Panc1 (cell line): ENCODE measurements at places on chromosomes 16 and 17.

DNA sequence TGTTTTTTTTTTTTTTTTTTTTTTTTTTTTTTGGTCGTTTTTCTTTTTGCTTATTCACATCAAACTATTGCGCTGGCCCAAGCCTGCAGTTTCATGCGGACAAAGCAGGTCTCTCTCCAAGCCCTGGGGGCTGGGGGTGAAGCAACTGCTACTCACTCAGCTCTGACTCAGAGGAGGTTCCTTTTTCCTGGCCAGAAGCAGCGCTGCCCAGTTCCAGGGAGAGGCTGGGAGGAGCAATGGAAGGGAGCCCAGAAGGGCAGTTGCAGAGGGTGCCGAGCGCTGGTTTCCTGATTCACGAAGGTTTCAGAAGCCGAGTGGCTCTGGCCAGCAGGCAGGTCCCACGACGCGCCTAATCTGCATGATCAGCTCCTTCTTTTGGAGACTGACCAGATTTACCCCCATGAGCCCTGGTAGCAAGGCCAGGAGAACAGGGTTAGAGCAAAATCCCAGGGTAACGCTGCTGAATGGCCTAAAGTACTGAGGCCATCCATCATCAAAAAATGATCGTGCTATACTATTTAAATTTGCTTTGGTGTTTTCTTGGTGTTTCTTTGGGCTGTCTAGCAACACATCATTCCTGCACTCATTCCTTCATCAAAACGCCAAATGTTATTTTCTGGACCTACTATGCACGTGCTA, 144.7 kb upstream of the SOX9 start:
- peak; percentile 71 for DNase-seq

DNA sequence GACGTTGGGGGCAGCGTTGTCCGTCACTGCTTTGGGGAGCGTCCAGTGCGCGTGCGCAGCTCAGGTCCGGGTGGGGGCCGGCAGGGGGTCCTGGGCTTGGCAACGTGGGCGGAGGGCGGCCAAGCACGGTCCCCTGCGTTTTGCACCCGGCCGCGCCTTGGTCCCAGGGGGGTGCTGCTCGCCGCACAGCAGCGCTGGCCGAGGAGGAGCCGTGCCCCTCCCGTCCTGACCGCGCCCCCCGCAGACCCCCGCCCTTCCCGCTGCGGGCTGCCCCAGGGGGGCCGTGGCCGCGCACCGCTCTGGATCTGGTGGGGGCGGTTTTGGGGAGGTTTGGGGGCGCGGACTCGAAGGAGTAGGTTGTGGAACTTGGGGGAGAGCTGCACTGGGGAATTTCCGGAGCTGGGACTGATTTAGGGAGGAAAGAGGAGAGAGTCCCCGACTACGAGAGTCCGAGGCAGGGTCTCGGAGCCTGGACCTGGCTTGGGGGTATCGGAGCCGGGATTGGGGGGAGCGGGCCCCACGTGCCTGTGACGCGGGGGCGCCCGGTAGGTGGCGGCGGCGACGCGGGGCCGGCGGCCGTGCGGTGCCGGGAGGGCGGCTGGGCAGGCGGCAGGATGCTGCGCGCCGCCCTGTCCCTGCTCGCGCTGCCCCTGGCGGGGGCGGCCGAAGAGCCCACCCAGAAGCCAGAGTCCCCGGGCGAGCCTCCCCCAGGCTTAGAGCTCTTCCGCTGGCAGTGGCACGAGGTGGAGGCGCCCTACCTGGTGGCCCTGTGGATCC, at the start of gene SLC9A5:
Gene SLC9A5 (plus strand): TSS at position 579 of the 777 bp plus-strand sequence. CDS start 36 bp downstream, at position 615.
- DNase-seq = no peak

DNA sequence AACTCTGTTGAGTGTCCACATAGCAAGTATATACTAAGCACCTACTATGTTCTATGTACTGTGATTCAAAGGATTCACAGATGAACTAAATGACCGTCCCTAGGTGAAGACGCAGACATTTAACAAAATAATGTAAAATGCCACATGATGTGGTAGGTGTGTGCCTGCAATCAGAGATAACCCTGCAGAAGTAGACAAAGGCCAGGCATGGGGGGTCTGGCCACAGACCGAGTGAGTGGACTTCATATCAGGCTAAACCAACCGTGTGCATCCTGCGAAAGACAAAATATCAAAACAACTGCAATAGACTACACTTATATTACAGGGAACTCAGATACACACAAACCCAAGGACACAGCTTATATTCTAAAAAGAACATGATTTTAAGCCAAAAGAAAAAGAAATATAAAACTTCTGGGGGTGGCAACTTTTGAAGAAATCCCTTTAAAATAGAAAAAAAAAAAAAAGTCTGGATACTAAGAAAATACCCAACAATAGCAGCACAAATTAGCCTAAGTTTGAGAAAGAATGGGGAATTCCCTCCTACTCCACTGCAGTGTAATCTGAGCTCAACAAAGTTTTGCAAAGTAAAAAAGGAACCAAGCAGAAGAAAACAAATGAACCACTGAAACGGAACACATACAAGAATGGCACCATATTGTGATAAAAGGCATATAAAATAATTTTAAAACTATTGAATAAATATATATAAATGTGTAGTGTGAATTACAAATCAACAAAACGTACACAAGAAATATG, 12.3 kb downstream of the HSDL1 start:
- no peak for DNase-seq

DNA sequence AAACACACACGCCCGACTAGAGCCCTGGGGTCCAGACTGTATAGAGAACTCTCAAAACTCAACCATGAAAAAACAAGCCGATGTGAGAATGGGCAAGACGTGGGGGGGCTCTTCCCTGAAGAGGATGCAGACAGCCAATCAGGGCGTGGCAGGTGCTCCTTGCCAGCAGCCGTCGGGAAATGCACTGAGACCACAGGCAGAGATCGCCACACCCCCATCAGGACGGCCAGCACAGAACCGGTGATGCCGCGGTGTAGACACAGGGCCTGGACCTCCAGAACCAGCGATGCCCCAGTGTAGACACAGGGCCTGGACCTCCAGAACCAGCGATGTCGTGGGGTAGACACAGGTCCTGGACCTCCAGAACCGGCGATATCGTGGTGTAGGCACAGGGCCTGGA, 169.2 kb downstream of the LAT start:
- DNase-seq = no peak

GRCh38 chr16:84254062-84254461, 14.2 kb upstream of the KCNG4 start:
- DNase-seq = no peak

DNA sequence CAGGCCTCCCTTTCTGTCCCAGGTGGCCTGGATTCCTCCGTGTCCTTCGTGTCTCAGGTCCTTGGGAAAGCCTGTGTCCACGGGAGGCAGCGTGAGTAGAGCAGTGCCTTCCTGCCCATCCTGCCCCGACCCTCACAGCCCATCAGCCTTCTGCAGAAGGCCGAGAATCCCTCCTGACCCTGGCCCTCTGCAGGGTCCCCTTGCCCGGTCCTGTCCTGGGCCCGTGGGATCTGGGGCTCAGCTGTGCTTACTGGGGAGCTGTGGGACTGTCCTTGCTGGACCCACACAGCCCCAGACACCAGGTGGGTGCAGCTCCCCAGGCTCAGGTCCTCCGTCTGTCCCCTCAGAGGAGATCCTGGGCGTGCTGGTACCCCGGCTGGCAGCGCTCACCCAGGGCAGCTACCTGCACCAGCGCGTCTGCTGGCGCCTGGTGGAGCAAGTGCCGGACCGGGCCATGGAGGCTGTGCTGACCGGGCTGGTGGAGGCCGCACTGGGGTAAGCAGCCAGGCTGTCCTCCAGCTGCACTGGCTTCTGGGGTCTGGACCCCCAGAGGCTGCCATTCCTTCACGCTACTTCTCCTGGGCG, 3.9 kb downstream of the TELO2 start:
- no peak for DNase-seq

DNA sequence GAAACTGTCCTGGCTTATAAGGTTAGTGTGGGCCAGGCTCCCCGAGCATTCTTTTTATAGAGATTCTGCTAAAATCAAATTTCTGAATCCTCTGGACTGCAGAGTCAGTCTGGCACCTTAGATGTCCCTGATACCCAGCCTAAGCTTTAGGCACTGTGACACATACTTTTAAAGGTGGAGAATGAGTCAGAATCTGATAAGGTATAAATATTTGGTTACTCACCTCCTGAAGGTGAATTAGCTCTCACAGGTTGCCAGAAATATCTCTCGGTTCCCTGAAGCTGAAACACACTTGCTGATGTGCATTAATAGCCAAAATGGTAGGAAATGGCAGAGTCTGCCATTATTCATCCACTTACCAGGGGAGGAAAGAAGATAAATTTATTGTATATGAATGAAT, 446.9 kb downstream of the UTP18 start:
- DNase-seq = no peak

DNA sequence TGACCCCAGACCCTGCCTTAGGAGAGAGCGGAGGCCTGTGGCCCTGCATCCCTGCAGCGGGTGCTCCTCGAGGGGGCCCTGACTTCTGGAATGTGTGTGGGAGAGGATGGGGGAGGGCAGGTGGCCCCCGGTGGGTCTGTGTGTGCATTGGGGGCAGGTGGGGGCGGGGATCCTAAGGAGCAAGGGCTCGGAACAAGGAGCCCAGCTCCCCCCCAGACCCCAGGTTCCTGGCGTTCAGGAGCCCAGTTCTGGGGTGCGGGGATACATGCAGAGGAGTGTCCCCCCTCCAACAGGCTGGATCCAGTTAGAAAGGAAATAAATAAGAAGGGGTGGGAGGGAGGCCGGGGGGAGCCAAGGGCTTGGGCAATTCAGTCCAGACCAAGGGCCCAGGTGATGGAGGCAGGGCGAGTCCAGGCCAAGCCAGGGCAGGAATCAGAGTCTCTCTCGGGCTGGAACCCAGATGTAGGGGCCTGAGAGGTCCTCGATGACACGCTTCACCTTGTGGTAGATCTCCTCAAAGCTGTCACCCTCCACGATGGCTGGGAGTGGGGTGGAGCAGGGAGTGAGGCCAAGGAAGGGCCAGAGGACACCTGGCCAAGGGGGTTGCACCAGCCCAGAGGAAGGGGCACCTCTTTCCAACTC, 11.2 kb upstream of the ASGR1 start:
- no peak for DNase-seq

DNA sequence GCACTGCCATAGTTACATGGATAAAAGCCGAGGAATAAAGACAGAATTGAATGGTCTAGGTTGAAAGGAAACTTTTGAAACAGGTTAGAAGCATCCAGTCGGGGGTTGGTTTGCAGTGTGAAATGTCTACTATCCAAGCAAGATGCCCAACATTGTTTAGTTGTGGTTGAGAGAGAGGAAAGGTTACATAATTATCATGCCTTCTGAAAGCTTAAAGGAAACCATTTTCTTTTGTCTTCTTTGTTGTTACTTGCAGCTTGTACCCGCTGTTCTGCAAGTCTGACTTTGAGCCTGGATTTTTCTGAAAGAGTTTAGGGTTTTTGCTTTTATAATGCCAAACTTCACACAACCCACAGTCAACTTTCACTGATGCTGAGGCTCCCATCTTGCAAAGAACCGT, 167.9 kb downstream of the AXIN2 start:
- DNase-seq = no peak

GRCh38 chr16:979859-980594, 1.5 kb upstream of the SOX8 start:
- no peak for DNase-seq

DNA sequence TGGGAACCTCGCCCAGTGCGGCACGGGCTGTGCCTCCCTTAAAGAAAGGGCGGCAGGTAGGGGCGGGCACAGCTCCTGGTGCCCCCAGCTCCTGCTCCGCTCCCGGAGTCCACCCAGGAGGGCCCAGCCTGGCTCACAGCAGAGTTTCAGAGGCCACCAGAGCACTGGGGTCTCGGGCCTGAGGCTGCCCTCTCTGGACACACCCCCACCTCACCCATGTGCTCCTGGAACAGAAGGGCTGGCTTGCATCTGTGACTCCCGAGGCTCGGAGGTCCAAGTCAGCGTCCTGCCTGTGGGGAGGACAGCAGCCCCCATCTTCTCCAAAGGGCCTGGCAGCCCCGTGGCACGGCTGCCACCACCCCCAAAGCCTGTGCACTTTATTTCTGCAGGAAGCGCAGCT, 62.7 kb downstream of the RBFOX3 start:
- DNase-seq = no peak

DNA sequence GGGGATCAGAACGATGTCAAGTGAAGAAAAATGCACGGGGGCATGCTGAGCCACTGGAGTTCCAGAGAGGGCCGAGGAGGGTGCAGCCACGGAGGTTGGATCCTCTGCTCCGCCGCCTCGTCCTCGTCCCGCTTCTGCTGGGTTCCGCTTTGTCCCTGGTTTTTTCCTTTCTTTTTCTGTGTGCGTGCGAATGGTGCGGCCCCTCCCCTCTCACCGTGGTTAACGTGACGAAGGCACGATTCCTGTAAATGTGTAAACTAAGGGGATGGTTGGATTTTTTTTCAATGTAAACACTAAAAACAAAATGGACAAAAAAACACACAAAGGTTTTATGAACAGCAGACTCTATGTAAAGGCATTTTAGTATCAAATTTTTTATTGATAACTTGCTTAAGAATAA, 46.7 kb downstream of the ACTG1 start:
- no peak for DNase-seq

DNA sequence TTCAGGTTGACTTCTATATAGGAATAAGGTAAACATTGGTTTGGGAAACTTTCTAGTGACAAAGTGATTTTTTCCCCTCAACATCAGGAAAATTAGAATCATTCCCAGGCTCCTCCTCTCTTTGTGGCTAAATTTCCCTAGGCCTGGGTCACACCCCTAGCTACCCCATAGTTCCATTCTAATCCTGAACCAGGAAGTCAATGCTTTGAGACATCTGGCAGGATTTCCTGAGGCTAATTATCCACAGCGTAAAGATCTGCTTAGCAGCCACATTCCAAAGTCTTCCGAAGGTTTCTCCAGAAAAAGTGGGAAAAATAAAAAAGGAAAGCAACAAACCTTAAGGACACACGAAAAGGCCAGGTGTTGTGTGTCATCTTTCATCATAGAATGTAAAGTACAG, 60.3 kb upstream of the CORO6 start:
- DNase-seq = no peak

- DNase-seq = no peak
These were observed 25.3 kb downstream of the VWA3A start for GRCh38 chr16:22117609-22118008.

- DNase-seq = no peak
These were observed 71.5 kb downstream of the GAS7 start for GRCh38 chr17:10126616-10127501.

- no peak for DNase-seq
These were observed 123.6 kb upstream of the MPHOSPH6 start for GRCh38 chr16:82293671-82294070.

GRCh38 chr17:537133-537532, 177.5 kb downstream of the VPS53 start:
- no peak for DNase-seq

GRCh38 chr17:56096026-56096810, 57.1 kb upstream of the ANKFN1 start:
- no peak for DNase-seq
